ELR (cell line): ENCODE measurements at places on chromosomes 1 and 21.

DNA sequence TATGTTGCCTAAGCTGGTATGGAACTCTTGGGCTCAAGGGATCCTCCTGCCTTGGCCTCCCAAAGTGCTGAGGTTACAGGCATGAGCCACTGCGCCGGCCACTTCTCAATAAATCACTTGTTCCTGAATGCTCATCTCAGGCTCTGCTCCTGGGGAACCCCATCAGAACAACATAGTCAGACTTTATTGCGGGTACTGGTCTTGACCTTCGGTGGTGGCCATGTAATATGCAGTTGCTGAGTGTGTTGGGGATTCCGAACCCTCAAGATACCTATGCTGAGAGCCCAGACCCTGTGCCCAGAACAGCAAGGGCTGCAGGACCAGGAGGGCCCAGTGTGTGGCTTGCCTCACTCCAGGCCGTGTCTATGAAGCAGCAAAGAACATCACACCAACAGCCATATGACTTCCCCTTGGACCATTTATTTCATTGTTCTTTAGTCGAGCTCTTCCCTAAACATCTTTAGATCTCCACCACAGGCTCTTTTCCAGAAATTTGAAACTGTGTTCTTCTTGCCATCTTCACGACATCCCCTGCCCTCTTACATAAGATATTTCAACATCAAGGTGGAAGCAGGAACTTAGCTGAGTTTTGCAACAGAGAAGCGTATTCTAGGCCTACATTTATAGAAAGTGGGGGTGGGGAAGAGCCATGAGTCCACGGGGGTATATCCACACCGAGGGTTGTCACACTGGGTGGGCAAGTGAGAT is 12.7 kb upstream of the SDHB start:
- DNase-seq: no peak

DNA sequence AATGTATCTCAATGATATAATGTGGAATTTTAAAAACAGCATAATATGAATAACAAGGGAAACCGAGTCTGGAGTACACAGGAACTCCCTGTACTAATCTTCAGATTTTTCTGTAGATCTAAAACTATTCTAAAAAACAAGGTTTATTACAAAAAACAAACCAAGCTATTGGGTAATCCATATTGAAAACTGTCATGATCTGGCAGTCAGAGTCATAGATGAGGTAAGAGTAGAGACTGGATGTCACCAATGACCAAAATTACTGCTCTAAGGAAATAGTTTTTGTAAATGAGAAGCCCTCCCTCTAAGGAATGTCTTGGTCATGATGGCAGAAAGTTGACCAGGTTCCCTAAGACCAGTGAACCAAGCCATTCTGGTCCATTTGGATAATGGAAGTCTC is 2.4 kb upstream of the SPOCD1 start:
- DNase-seq: no peak

GRCh38 chr1:152228831-152229230 is 4.8 kb upstream of the HRNR start:
- DNase-seq: peak; percentile 65

- DNase-seq: no peak
These were observed 201.5 kb upstream of the C1orf174 start for GRCh38 chr1:4101459-4102161.

GRCh38 chr1:66372522-66373101 is 161.3 kb upstream of the SGIP1 start:
- DNase-seq: no peak

GRCh38 chr1:38037221-38037939 is 9.2 kb downstream of the POU3F1 start:
- peak; percentile 52 for DNase-seq

- DNase-seq: no peak
These were observed 45.4 kb upstream of the LRRN2 start for GRCh38 chr1:204730826-204731459.

GRCh38 chr1:23451441-23451840 is 26.9 kb upstream of the TCEA3 start:
- no peak for DNase-seq

- DNase-seq: no peak
These were observed 105.0 kb upstream of the UBE2U start for GRCh38 chr1:64098436-64098835.
